ENCODE measurements at places on chromosomes 5 and 9. TPM values are rescaled to one million over a fixed set of nuclear protein-coding genes. Genes with fewer than 3 reads are reported as not detected.

The IL9 gene
- polyA plus RNA-seq, result not detected

The CHMP5 gene
- 108 TPM for polyA plus RNA-seq

The LHX3 gene
- polyA plus RNA-seq, result not detected

The GARIN3 gene
- not detected for polyA plus RNA-seq

The KIF4B gene
- 0.11 TPM for polyA plus RNA-seq

The IRX4 gene
- polyA plus RNA-seq, result 0.05 TPM

GRCh38 chr5:135339623-135340022, 59.4 kb downstream of the MACROH2A1 start:
- DNase-seq, result no peak

- no peak for DNase-seq
Measured at GRCh38 chr9:72721067-72721466, 199.7 kb downstream of the TMC1 start.

GRCh38 chr5:34597034-34598027, 58.8 kb upstream of the RAI14 start:
- DNase-seq, result no peak

Measured in A549 (cell line).